ENCODE measurements at places on chromosomes 13 and 19.

- no peak for DNase-seq
Observed at GRCh38 chr19:3098515-3099346, 4.6 kb downstream of the GNA11 start.

DNA sequence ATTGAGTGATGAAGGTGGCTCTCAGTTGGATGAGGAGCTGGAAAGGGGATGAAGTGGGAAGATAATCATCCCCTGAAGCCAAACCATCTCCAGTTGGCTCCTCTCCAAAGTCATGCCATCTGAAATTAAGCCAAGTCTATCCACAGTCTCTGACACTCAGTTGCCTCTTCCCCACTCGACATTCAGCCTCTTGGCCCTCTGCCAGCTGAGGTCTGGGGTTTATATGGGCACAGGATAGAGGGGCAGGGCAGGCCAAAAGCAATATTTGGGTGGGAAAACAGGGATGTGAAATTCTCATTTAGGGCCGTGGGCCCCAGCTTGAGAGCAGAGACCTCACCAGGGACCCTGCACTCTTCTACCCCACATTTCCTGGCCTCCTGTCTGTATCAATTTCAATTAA, 85.9 kb downstream of the SLITRK1 start:
- no peak for DNase-seq

GRCh38 chr13:44713788-44714469, 137.8 kb upstream of the TSC22D1 start:
- peak; percentile 97 for DNase-seq

- no peak for DNase-seq
Observed at GRCh38 chr13:79447741-79448140, 33.2 kb upstream of the NDFIP2 start.

GRCh38 chr19:50719566-50719965, at the start of gene SHANK1:
Gene SHANK1 (minus strand): TSS chr19:50719802. CDS start chr19:50716919, 2,883 bp downstream.
- no peak for DNase-seq

GRCh38 chr13:30845297-30846214, 60.5 kb upstream of the MEDAG start:
- peak; percentile 41 for DNase-seq

GRCh38 chr13:51916051-51916818, 54.5 kb downstream of the CCDC70 start:
- no peak for DNase-seq

DNA sequence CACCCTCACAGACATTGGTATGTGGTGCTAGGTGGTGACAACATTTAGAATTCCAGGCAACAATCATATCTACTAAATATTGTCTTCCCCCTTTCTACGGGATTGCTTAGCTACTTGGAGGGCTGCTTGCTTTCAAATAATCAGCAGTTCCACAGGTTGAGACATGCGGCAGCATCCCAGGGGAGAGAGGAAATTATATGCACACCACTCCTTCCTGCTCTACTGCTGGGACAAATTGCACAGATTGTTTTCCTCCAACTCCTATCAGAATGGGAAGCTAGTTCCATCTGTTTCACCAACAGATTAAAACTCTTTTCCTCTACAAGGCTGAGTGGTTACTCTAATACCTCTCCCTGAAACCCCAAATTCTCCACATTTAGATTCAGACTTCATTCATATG, 275.4 kb downstream of the DNAJC15 start:
- no peak for DNase-seq

- no peak for DNase-seq
Observed at GRCh38 chr13:31846961-31847752, 107.8 kb downstream of the RXFP2 start.

DNA sequence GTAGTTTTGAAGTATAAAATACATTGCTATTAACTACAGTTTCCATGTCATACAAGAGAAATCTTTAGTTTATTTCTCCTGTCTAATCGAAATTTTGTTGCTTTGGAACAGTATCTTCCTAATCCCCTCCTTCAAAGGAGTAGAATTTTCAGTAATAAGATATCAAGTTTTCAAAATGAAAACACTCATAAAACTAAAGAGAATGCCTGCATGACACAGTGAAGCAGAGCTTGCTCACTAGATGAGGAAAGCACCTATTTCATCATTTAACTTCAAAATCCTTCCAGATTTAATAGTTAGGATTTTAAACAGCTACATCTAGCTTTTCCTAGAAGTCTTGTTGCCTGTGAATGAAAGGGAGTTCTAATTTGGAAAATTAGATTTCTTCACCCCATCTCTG, 80.8 kb downstream of the TNFSF11 start:
- DNase-seq, result peak; percentile 4

DNA sequence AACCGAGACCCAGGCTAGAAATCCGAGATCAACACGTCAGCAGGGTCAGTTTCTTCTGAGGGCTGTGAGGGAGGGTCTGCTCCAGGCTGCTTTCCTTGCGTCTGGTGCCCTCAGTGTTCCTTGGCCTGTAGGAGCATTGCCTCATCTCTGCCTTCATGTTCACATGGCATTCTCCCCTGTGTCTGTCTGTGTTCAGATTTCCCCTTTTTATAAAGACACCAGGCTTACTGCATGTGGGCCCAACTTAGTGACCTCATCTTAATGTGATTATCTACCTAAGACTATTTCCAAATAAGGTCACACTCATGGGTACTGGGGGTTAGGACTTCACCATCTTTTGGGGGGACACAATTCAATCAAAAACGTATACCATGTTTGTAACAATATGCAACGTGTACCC, 57.2 kb upstream of the C1QTNF9 start:
- no peak for DNase-seq

DNA sequence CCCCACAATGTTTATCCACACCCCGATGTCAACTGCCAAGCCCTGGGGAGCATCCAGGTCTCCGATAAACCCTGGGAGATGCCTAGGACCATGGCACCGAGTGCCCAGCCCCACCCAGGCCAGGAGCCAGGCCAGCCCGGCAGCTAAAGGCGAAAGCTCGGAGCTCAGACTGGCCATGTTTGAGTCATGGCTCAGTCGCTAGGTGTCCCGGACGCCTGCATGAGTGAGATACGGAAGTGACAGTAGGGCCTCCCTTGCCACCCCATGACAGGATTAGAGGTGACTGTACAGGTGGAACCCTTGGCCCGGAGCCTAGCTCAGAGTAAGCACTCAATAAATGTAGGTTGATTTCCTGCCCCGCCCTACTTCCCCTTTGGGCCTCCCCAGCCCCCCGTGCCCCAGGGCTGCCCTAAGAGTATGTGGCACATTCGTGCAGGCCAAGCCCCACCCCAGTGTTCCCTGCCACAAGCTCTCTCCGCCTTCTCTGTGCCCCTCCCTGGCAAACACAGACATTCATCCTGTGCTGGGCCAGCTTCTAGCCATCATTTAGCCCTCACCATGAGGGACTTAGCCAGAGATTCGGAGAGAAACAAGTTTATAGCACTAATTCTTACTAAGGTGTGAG, 5.8 kb upstream of the TPM4 start:
- no peak for DNase-seq

GRCh38 chr13:81987677-81988357, 1646.9 kb upstream of the SPRY2 start:
- DNase-seq, result no peak

DNA sequence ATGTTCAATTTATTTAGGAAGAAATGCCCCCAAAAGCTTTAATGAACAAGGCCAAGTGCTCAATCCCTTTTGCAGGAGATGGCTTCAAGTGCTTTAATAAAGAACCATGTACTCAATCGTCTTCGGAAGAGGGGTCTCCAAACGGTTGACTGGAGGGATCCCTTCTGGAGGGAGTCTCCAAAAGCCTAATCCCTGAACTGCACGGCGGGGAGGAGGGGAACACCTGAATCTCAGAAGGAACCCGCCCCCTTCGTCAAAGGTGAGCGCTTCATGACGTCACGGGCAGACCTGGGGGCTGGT, 505 bp downstream of the PAF1 start:
- no peak for DNase-seq

DNA sequence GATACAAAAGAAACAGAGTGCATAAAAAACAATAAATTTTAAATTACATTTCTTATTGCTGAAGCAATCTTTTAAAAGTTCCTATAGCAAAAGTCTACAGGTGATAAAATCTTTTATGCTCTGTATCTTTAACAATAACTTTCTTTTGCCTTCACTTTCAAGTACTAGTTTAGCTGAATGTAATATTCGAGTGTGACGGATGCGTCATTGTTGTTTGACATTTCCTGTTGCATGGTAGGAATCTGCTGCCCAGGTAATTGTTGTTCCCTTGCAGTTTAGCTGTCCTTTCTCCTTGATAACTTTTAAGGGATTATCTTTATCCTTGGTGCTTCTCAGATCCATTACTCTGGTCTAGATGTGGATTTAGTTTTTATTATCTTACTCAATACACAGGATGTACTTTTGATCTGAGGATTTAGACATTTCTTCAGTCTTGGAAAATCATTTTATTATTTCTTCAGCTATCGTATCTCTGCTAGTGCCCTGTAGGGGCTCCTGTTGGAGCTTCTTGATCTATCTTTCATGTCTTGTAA, 2.1 kb upstream of the CPB2 start:
- no peak for DNase-seq

DNA sequence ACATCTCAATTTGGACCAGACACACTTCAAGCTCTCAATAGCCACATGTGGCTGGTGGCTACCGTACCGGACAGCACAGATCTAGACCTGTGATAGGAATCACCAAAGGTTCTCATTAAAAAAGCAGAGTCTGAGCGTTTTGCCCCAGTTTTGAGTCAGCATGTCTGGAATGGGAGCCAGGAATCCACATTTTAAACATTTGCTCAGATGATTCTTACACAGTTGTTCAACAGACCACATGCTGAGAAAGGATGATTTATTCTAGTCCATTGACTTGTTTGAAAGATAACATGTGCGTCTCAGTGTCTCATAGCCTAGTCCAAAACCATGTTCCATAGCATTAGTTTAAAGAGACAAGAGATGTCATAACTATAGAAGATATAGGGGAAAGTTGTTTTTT, 53.4 kb downstream of the FLT3 start:
- peak; percentile 71 for DNase-seq

DNA sequence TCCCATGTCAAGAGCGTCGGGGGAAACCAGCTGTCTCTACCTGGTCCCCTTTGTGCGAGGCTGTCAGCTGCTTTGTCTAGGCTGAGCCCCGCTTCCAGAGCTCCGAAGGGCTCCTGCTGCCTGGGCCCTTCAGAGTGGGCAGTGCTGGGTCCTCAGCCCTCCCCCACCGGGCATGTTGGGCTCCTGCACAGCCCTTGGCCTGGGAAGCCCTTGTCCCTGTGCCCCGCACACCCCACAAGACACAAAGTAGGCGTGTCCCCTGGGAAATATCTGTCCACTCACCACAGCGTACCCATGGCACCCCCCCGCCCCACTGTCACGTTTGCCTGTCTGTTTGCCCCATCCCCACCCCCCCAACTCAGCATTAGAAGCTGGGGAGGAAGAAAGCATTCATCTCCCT, 39.6 kb upstream of the RANBP3 start:
- DNase-seq, result no peak

GRCh38 chr13:112904436-112904960, 64.5 kb upstream of the MCF2L start:
- DNase-seq, result no peak

GRCh38 chr13:23321535-23322241, 111.8 kb downstream of the SACS start:
- peak; percentile 91 for DNase-seq

DNA sequence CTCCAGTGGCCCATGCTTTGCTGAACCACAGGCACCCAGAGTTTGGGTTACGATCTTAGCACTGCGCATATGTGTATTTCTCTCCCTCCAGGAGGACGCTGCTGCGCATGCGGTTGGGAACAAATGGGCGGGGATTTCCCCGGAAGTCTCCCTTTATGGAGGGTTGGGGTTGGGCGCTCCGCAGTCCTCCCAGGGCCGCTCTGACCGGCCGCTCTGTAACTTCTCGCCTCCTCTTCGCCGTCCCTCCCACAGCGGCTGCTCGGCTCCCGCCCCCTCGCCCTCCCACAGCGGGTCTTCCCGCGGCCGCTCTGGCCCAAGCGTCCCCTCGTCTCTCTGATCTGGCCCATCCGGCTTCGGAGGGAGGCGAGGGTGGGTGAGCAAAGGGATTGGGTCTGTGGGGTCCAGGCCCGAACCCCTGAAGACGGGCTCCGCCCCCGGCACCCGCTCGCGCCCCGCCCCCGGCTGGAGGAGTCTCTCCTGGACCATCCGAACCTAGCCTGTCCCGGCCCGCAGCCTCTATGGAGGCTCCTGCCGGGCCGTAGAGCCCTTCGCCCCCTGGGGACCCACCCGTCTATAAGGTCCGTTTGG, at the start of gene MEGF8:
Gene MEGF8 (plus strand): TSS at position 328 of the 588 bp plus-strand sequence. CDS start 609 bp downstream, outside the sequence.
- peak; percentile 99 for DNase-seq

GRCh38 chr13:102399791-102400674, 1.8 kb downstream of the FGF14 start:
- no peak for DNase-seq

- DNase-seq, result no peak
Observed at GRCh38 chr19:39074205-39074692, 9.9 kb upstream of the ACP7 start.

DNA sequence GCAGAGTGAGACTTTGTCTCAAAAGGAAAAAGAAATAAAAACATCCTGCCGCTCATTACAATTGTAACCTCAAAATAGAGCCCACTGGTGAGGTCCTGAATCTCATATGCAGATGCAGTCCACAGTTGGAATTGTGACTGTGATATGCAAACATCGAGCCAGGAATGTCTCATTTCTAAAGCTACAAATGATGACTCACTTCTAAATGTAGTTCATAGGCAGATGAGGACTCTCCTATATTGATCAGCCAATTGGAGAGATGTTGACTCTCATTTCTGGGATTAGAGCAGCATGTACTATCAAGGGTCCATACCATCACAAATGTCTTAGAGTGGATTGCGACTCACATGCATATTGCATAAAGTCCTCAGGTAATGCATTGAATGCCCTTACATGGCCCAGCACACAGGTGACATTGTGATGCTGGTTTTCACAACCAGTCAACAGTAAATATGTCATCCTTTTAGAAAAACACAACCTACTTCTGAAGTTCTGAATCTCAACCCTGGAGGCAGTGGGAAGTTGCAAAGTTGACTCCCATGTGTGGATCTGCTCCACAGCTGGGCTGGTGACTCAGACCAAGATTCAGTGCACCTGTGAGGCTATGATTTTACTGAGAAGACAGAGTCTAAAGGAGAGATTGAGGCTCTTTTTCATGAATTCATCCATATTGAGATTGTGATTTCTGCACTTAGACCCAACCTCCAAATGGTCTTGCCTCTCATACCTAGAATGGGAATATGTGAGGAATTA, 16.9 kb upstream of the ZNF254 start:
- no peak for DNase-seq

GRCh38 chr19:41862445-41862986, 2.5 kb downstream of the RPS19 start:
- no peak for DNase-seq

- no peak for DNase-seq
Observed at GRCh38 chr13:74726206-74726605, 592.0 kb upstream of the KLF12 start.

DNA sequence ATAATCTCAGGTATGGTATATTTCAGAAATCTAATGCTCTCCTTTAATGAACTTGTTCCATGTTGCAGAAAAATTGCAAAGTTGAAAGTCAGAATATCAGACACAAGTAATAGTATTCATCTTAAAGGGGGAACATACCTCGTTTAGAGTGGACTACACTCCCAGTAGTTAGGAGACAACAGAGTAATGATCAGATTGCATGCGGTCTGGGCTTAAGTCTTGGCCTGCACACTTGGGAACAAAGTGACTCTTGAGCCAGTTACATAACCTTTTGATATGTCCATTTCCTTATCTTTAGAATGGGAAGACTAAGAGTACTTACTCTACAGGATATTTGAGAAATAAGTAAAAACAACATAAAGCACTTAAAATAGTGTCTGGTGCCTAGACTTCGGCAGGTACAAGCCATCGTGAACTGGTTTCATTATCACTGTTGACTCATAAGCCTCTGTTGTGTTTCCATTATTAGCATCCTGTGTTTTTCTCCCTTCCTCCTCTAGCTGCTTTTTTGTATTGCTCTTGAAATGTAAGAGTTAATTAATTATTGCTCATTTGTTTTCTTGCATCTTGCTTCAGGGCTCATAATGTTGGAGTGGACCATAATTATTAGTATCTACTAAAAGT, 53.0 kb downstream of the DPY19L3 start:
- DNase-seq, result no peak
